Natural killer cell (primary cell): ENCODE measurements at places on chromosomes 7 and 10.

DNA sequence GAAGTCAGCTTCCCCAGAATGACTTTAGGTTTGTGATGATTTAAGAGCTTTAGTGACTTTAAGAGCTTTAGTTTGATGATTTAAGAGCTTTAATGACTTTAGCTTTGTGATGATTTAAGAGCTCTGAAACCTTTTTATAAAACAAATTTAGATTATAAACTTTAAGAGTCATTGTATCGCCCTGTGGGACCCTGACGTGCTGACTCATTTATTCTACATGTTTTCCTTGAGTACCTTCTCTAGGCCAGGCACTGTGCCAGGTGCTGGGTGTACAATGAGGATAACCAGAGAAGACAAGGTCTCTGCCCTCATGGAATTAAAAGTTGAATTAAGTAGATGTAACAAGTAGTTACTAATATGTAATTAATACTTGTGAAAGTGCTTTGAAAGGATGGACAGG lies 45.4 kb downstream of the CNNM1 start:
- DNase-seq: no peak

DNA sequence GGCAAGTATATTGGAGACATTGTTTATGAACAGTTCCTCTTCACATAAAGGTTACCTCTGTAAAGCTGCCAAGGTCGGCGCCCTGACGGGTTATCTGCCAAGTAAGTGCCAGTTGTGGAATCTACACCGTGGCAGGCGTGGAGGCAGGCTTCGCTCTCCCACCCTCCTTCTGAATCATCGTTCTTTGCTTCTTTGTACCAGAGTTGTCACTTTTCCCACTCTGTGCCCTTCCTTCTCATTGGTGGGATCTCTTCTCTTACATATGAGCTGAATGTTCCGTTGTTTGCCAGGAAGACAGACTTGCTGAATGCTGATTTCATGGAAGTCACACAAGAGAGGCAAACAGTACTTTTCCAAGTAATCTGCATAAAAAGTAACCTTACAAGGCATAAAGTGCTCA lies 40.6 kb upstream of the PTPRZ1 start:
- no peak for DNase-seq

DNA sequence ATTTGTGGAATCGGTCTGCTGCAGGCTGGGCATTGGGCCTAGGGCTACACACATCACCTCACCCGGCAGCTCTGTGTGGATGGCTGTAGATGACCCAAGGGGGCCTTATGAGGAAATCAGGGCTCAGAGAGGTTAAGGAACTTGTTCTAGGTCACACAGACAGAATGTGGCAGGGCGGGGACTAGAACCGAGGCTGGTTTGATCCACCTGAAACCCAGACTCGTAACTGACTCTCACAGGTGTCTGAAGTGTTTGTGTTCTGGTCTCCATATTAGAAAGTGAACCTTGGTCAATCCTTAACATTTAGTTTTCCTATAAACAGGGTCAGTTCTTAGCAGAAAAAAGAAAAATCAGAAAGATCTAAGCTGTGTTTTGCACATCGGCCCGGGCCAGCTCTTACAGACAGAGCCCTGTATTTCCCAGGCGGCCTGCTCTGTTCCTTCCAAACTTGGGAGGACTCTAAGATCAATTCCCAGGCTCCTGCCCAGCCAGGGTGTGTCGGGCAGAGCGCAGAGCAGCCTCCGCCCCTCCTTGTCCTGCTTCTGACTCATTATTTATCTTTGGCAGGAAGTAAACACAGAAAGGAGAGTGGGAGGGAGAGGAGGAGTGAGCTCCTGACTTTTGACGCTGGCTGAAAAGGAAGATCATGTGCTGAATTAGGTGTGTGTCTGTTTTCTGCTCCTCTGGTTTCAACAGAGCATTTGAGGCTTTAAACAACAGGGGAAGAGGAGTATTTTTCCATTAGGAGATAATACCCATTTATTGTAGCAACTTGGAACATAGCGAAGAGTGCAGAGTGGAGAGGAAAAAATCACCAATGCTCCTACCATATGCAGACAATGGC lies 74.1 kb downstream of the TACC2 start:
- DNase-seq: no peak

DNA sequence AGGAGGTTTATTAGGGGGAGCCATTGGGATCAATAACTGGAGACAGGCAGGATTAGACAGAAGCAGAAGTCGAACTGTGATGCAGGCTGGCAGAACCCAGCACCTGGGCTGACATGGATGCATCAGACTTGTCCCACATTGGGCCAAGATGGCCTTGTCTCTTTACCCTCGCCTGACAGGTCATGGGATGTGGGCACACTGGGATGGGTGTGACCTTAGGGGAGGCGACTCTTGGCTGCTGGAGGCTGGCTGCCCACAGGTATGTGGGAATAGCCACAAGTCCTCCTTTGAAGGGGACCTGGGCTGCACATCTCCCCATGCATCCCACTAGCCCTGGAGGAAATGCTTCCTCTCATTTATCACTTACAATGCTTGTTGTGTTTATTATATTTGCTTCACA lies 17.3 kb downstream of the NFE2L3 start:
- DNase-seq: no peak

DNA sequence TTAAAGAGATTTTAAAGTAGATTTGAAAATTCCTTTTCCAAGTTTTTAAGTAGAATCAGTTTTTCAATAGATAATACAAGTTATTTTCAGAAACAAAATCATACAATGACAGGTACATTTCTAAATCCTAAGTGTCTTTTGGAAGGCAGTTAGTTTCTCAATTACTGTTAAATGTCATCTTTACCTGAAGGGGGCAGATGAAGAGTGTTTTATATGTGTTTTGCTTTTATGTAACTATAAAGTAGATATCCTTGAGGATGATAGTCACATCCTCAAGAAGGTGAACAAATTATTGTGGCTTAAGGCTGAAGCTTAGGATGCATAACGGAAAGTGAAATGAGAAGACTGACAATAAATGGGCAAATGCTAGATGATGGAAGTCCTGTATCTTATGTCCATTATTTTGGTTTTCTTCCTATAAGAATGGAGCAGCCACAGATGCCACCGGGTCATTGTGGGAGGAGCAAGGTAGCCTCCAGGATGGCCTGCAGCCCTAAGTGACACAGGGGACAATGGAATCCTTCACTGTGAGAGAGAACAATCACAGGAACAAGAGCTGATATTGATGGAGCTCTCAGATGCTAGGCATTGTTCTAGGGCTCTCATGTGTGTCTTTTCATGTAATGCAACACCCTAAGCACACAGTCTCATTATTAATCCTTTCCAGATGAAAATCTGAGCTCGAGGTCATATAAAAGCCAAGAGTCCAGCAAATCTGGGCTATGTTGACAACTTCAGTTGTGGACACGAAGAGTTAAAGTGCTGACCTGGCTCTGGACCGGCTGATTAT lies 14.1 kb upstream of the MKX start:
- DNase-seq: no peak

GRCh38 chr10:77080361-77081027 lies 557.1 kb downstream of the KCNMA1 start:
- DNase-seq: no peak

GRCh38 chr7:36878288-36878687 lies 154.0 kb upstream of the AOAH start:
- no peak for DNase-seq

- DNase-seq: no peak
Observed at GRCh38 chr10:111323389-111323966, 246.6 kb downstream of the ADRA2A start.

DNA sequence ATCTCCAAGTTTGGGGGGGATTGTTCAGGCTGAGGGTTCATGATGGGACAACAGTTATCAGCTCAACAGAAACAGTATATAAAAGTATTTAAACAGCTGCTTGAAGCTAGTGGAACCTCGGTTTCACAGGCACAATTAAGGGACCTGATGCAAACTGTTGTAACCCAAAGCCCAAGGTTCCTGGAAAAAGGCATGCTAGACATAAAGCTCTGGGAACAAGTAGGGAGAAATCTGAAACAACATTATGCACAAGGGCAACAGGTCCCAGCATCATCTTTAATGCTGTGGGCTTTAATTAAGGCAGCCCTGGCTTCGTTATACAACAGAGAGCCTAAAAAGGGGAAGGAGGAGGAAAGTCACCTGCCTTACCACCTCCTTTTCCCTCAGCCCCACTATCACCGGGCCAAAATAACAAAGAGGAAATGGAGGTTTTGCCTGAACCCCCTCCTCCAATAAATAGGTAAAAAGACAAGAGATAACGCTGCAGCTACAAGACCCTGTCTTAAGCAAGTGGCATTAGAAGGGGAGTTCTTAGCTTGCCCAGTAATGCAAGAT lies 83.2 kb upstream of the GPR22 start:
- DNase-seq: no peak

GRCh38 chr7:94701555-94701973 lies 45.6 kb upstream of the SGCE start:
- no peak for DNase-seq

DNA sequence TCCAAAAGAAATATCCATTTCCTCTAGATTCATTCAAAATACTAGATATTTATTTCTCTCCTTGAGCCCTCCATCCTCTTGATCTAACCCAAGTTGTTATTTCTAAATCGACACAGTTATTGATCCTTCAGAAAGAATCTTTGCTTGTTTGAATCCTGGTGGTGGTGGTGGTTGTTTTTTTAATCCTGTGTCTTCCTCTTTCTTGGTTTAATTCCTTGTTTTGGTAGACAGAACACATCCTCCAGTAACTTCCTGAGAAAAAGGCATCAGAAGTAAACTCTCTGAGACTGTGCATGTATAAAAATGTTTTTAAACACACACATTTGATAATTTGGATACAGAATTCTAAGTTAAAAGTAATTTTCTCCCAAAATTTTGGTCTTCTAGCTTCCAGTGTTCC lies 49.9 kb downstream of the SIRT1 start:
- DNase-seq: no peak

GRCh38 chr10:9848278-9848677 lies 1169.4 kb upstream of the CELF2 start:
- DNase-seq: no peak

DNA sequence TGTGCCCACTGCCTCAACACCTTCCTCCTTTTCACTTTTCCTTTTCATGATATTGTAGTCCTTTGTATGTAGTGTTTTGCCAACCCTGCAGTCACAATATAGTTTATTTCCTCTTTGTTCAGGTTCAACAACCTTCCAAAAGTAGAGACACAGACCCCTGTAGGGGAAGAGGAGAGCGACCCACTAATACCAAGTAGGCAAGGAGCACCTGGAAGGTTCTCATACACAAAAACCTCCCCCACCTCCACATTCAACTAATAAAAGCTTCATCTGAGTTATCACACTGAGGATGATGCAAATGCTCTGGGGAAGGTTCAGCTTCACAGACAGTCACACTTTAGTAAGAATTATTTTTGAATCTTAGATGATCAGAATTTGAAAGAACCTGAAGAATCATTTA lies 41.6 kb downstream of the PIK3AP1 start:
- no peak for DNase-seq

GRCh38 chr7:71133856-71134255 lies 1.9 kb downstream of the GALNT17 start:
- DNase-seq: no peak

- DNase-seq: peak; percentile 29
Observed at GRCh38 chr10:83871187-83872081, 267.9 kb upstream of the GHITM start.

GRCh38 chr10:90571481-90572258 lies 286.2 kb downstream of the HTR7 start:
- no peak for DNase-seq

DNA sequence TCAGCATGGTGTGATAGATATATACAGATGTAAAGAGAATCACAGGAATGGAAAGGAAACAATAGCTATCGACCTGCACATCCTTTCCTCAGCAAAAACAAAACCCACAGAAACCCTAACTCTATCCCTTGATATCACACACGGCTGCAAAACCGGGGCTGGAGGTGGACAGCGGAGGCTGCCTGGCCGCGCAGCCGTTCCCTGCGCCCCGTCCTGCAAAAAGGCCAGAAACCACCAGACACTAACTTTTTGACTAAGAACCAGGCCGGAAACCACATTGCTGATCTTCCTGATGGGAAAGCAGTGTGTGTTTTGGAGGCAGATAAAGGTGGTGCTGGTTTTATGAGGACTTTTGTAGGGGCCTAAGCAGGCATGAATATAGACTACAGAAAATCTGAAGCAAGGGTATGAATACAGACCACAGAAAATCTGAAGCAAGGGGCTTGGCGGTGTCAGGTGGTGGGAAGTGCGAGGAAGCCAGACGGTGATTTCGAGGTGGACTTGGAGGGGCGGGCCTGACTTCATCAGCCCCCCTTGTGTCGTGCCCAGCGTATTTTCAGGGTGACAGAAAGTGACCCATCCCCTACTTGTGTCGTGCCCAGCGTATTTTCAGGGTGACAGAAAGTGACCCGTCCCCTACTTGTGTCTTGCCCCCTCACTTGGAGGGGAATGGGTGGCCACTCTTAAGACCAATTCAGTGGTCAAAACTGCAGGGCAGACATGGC lies 123.3 kb downstream of the WDR37 start:
- no peak for DNase-seq

DNA sequence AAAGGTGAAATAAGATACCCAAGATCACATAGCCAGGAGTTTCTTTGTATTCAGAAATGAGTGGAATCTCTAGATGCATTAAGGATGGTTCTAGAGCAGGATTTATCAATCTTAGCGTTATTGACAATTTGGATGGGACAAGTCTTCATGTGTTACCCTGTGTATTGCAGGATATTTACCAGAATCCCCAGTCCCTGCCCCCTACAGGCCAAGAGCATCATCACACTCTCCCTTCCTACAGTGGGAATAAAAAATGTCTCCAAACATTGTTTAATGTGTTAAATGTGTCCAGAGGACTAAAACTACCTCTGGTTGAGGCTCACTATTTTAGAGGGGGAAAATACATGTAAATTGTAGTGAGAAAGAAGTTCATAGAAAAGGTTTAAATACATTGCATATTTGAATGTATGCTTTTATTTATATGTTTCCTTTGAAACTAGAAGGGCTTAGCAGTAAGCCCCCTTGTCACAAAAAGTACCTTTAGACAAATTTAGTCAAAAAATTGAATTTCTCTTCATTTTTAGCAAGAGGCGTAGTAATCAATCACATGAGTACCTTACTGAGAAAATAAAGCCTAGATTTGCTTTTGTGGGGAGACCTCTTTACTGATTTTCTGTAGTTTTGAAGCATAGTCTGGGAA lies 141.2 kb downstream of the MLLT10 start:
- DNase-seq: no peak

DNA sequence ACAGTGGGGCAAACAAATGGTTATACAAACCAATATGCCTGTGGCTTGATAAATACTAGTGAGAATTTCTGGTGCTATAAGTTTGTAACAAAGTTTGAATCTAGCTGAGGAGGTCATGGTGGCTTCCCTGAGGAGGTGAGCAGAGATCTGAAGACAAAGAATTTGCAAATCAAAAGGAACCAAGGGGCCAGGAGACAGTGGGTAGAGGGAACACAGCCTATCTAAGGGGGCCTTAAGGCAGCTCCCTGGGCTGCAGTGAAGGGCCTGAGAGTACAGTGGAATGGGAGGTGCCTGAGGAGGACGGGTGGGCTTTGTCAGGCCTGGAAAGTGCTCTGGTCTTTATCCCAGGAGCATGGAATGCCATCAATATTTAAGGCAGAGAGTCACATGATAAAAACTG lies 21.8 kb downstream of the RNF133 start:
- DNase-seq: no peak

- no peak for DNase-seq
Observed at GRCh38 chr7:91294639-91295220, 30.5 kb downstream of the FZD1 start.

- peak; percentile 85 for DNase-seq
Observed at GRCh38 chr7:35801392-35802101, 690 bp downstream of the SEPTIN7 start.
